ENCODE measurements at places on chromosomes 11 and 22. TPM values are rescaled to one million over a fixed set of nuclear protein-coding genes. Genes with fewer than 3 reads are reported as not detected.

TRIM49 gene
- not detected for polyA plus RNA-seq

DNA sequence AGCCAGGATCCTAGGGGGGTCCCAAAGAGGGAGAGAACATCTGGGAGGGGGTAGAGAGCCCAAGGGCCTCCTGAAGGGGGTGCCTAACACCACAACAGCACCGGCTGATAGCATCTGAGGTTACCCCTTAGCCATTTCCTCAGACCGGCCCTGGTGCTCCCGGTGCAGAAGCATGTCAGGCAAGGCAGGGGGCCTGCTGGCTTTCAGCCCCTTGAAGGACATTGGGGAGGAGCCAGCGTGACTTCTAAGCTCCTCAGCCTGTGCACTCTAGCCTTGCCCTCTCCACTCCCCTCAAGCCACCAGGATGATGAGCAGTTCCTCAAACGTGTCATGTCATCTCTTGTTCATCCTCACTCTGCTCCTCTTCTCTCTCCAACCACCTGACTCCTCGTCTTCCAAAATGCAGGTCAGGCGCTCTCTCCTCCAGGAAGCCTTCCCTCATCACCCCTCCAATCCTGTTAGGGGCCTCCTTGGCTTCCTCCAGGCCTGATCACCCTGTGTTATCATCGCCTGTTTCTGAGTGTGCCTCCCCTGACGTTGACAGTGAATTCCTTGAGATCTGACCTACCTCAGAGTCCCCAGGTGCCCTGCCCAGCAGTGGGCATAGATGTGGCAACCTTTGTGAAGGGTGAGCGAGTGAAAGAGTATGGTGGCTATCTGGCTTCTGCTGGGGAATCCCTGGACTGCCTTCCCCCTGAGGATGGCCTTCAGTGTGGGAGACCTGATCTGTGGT is 6.1 kb downstream of the P2RY2 start:
- no peak for DNase-seq

FGF3 gene
- not detected for polyA plus RNA-seq

GRAMD1B gene
- polyA plus RNA-seq = 6.8 TPM

DNA sequence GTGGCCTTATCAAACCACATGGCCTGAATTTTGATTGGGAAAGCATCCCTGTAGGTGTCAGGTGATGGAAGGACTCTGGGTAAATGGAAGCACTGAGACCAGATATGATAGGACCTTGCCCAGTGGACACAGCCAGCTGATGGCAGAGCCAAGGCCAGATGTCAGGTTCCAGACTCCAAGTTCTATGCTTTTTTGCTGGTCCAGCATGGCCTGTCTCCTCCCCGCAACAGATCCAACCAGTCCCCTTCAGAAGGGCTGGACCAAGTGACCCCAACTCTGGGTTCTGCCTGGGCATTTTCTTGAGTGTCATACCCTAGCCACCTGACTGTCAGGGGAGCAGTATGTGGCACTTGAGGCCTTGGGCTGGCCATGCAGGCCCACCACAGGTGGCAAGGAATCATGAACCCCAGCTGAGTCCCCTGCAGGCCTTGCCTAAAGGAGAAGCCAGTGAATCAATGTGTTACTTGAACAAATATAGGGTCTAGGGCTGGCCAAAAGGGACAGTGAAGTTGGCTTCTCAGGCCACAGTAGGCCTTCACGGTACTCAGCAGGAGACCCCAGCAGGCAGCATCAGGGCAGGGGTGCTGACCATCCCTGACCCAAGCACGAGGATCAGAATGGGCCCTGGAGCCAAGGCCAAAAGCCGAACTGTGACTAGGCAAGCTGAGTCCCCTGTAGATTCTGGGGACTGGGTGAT is 27.1 kb downstream of the KCNQ1OT1 start:
- DNase-seq = no peak

DNA sequence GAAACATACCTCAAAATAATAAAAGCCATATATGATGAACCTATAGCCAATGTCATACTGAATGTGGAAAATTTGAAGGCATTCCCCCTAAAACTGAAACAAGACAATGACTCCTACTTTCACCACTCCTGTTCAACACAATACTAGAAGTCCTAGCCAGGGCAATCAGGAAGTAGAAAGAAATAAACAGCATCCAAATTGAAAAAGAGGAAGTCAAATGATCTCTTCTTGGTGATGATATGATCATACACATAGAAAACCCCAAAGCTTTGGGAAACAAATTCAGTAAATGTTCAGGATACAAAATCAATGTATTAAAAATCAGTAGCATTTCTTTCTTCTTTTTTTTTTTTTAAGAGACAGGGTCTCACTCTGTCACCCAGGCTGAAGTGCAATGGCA is 109.9 kb downstream of the DLG2 start:
- DNase-seq = no peak

GRCh38 chr22:48659404-48659996 is 1168.2 kb downstream of the BRD1 start:
- DNase-seq = no peak

OR2AG1 gene
- not detected for polyA plus RNA-seq

GRCh38 chr11:46649180-46649738 is 31.9 kb downstream of the ATG13 start:
- no peak for DNase-seq

MUC5AC gene
- polyA plus RNA-seq = not detected

- peak; percentile 77 for DNase-seq
Measured at GRCh38 chr22:29030618-29031226, 30.9 kb downstream of the C22orf31 start.

DNA sequence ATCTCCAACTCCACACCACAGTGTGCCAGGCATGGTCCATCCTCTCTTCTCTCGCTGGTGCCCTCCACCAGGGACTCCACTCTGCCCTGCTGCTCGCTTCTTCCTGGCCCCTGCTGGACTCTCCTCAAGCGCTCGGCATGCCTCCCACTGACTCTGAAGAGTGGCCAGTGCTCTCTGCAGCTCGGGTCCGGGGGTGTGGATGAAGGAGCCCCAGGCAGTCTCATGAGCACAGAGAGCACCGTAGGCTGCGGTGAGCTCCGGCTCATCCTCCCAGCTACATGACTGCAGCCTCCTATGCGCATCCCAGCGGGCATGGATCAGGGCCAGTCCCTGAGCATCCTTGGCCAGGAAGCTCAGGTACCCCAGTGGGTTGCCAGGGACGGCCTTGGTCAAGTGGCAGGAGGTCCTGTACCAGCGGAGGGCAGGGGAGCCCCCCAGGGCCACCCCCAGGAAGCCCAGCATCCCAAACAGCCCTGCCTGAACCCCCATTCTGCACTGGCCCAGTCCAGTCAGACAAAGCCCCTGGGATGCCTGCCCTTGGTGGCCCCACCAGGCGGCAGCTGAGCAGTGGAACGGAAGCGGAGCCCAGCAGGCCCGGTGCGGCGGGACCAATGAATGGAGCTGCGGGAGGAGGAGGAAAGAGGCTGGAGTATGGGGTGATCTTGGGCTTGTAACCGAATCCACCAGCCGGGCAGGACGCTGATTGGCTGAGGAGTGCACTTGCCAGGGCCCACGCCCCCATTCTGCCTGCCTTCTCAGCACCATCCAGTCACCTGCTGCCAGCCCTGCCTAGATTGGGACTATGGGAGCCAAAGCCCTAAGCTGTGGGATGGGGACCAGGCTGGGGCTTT is at the start of gene PLA2G3:
TSS of gene PLA2G3 (minus strand) at position 643 of the 851 bp plus-strand sequence. CDS start at position 489, 154 bp downstream.
- no peak for DNase-seq

DNA sequence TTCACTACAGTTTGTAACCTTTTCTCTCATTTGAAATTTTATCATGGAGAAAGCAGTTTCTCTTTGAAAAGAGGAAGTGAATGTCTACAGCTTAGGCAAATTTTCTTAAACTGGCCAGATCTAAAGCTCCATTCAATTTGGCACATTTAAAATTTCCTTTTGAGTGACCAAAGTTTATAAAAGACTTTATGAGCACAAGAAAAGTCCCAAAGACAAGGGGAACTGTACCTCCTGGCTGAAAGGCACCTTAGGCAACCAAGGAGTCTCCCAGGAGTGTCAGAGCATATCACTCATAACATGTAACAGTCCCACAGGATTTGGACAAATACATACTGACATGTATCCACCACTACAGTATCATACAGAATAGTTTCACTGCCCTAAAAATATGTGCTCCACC is 41.3 kb downstream of the NARS2 start:
- DNase-seq = no peak

DNA sequence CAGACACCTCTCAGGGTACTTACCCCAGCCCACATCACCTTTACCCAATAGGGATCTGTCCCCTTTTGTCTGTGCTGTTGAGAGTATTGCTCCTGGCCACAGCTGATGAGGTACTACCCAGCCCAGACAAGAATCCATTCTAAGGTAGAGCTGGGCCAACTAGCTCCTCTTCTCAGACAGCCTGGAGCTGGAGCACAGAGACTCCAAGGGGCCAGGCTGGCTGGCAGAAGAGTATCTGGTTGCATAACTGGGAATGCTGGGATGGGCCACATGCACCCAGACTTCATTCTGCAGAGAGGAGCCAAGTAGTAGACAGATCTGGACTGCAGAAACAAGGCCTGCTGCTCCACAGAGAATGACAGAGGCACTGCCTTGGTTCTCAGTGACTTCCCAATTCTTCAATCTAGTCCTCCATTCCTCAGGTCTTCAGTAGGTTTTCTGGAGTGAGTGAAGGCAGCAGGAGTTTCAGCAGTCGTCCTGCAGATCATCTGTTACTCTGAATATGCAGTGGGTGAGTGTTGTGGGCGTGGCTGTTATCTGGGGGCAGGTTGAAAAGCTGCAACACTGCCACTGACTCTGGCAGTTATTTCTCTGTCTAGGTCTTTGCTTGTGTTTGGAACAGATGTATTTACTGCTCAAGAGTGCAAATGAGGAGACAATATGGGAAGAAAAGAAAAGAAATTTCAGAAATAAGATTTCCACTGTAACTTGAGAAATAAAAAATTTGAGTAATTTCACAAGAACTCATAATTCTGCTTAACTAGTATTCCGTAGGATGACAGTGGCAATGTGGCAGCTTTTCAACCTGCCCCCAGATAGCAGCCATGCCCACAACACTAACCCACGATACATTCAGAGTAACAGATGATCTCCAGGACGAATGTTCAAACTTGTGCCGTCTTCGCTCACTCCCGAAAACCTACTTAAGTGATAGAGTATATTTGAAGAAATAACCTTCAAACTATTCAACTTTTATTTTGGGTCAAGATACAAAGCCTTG is 34.9 kb downstream of the MAPK1 start:
- DNase-seq = peak; percentile 32

GRCh38 chr11:13338019-13338426 is 60.4 kb downstream of the BMAL1 start:
- DNase-seq = no peak

GPR83 gene
- 0.25 TPM for polyA plus RNA-seq

NELL1 gene
- 0.01 TPM for polyA plus RNA-seq

GGTLC3 gene
- polyA plus RNA-seq = not detected

SHANK3 gene
- polyA plus RNA-seq = 4.8 TPM

DNA sequence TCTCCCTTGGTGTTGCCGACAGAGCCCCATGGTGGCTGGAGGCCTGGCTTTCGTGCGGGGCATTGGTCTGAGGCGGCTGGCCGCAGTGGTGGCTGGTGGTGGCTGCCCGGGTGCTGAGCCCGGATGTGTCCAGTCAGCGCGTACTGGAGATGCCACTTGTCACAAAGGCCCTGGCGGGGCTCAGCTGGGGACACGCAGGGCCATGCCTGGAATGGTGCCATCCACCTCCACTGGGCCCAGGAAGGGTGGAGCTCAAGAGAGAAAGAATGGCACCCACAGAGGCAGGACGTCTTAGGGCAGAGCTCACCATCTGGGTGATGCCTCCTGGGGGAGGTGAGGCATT is 92.5 kb downstream of the CEP164 start:
- no peak for DNase-seq

DNA sequence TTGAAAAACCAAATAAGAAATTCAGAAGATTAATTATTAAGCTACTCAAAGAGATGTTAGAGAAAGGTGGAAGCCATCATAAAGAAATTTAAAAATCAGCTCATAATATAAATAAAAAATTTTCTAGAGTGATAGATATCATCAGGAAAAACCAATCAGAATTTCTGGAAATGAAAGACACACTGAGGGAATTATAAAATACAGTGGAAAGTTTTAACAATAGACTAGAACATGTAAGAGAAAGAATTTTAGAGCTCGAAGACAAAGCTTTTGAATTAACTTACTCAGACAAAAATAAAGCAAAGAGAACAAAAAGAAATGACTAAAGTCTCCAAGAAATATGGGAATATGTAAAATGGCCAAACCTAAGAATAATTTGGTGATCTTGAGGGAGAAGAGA is 1926.9 kb upstream of the RAG2 start:
- DNase-seq = no peak

DNA sequence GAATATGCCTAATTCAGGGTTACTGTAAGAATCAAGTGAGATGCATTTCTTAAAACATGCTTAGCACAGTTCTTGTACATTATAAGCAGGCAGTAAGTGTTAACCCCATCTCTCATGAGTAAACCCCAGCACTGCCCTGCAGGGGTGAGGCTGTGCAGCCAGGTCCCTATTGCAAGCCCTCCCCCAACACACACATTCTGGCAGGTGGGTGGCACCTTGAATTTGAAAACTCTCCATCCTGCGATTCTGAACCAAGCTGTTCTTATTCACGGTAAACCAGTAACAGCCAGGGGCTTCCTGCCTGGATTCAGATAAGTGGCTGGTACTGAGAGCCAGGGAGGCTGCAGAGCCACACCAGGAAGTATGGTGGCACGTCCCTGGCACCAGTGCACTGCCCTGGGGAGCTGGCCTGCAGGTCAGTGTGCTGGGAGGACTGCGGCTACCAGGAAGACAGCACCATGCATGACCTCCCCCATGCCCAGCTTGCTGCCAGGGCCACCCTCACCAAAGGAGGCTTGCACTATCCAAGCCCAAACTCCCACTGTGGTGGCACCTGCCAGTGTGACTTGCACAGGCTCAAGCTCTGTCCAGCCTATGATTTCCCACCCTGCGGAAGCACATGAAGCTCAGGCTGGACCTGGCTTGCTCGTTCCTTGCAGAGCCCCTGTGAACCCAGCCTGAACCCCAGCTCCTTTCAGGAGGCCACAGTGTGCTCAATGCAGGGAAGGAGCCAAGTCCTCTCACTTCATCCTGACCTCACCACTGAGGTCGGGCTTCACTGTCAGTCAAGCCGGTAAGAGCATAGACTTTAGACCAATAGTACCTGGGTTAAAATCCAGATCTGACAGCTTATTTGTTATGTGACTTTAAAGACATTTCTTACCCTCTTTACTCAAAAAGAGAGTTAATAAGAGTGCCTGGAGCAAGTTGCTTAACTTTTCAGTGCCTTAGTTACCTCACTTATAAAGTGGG is 88.1 kb downstream of the MICAL2 start:
- DNase-seq = no peak

GRCh38 chr11:1906611-1907423 is 12.7 kb upstream of the TNNT3 start:
- DNase-seq = no peak

- DNase-seq = peak; percentile 37
Measured at GRCh38 chr22:24186352-24186740, 5.1 kb downstream of the SUSD2 start.

DNA sequence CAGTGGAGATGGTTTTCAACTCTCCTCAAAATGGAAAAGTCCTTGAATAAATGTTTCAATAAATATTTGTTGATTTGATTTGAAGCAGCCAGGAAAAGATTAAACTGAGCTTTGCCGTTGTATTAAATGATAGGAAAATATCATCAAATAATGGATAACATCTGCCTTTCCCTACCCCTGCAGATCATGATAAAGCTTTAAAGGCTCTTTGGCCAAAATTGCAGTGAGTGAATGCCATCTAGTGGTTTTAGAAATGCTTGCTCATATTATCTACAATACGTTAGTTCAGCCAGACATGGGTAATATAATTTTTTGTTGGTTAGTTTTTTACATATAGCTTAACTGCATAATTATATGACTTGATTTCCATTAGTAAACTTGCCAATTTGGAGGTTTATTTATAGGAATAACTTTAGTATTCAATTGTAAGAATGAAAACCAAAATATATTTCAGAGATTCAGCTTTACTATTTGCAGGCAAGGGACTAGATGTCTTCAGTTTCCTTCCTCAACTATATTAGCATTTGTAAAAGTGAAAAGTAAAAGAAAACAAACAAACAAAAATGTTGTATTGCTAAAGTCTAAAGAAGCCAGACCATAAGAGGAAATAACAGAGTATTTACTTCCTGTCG is 159.2 kb downstream of the MSANTD4 start:
- no peak for DNase-seq
